ENCODE measurements at places on chromosomes 4 and X.

DNA sequence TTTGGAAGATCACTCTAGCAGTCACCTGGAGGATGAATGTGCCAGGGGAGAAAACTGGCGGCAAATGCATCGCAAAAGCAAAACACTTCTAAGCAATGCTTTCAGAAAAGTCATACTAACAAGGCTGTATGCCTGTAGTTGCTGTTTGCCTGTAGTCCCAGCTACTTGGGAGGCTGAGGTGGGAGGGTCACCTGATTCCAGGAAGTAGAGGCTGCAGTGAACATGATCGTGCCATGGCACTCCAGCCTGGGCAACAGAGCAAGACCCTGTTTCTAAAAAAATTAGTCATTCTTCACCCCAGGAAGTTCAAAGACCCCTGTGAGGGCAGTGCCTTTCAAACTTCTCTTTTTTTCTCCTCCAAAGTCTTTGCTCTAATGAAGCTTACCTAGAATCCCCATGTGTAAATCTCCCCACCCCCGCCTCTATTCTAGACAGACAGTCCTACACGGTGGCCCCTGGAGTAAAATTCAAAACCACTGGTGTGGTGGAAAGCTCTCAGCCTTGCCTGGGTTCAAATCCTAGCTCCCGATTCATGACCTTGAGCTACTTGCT is 5.5 kb downstream of the SOWAHD start:
- DNase-seq = no peak

- DNase-seq = no peak
Observed at GRCh38 chr4:70747874-70748273, 26.1 kb downstream of the RUFY3 start.

- no peak for DNase-seq
Observed at GRCh38 chrX:139725720-139726119, 17.8 kb upstream of the MCF2 start.

GRCh38 chr4:73706811-73707210 is 33.6 kb upstream of the CXCL8 start:
- no peak for DNase-seq

DNA sequence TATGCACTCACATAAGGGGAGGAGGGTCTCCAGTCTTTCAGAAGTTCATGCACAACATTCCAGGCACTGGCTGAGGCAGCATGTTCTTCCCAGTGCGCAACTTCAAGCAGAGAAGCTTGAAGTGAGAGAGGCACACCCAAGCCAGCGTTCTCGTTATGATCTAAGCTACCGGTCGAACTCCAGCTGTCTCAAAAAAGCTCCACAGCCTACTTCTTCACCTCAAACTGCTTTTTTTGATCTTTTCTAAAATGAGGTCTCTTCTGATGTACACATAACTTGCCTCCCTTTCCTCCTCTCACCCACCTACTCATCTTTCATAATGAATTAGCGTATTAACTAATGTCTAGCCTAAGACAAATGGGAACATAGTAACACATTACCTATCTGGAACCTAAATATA is 25.3 kb downstream of the GPC4 start:
- DNase-seq = no peak
